ENCODE measurements at places on chromosomes 6 and 20.

GRCh38 chr20:59802018-59802417 is 131.4 kb downstream of the SYCP2 start:
- DNase-seq = no peak

DNA sequence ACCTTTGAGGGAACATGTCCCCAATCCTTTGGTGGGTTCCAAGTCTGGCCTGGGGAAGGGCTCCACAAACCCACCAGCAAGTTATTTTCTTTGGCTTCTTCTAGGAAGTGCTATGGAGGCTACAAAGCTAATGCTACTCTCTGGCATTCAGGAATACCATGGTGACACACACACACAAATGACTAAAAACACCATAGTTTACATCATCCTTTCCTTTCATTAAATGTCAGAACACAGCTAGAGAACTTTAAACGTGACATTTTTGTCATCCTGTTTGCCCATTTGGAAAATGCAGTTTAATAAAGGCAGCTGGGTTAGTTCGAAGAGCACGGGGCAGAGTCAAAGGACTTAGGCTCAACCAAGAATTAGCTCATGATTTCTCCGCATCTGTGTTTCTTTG is 40.2 kb upstream of the PROKR2 start:
- DNase-seq = no peak

DNA sequence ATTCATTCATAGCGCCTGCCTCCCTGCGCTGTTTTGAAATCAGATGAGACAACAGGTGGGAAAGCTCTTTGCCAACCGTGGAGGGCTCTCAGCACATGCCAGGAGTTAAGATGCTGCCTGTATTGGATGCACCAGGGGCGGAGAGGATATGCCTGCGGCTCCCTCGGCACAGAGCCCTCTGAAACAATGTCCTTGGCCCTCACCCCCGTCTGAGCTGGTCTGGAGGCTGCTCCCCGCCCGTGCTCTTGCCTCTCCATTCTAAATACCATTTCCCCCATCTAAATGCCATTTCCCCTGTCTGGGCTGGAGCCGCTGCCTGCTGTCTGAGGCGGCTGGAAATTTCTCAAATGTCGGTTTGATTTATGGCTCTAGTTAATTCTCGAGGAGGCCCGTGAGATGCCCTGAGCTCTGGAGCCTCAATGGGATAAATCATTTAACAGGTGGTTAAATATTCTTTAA is 50.8 kb upstream of the MLN start:
- DNase-seq = peak; percentile 53

- DNase-seq = no peak
Observed at GRCh38 chr20:8360035-8360434, 228.0 kb downstream of the PLCB1 start.

DNA sequence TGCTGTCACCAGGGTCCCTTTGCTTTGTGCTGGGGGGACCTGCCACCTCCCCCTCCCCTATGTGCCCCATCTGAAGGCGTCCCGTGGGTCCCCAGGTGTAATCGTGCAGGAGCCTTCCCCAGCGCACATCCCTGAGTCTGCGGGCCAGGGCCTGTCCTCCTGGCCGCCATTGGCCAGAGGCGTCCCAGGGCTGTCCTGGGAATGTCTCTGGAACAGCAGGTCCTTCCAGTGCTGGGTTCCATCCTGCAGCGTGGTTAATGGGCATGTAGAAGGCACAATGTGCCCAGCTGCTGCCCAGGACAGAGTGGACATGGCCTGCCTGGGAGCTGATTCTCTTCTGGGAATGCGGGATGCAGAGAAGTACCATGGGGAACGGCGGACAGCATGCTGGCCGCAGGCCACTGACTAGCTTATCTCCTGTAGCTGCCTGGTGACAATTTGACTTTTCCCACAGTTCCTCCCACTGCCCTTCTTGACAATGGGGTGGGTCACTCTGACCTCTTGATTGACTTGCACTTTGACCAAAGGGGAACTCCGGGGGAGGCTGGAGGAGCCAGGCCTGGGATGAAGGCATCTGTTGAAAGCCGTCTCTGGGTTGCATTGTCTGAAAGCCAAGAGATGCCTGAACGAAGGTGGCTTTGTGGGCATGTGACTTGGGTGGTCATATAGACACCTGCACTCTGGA is 64.0 kb downstream of the CTCFL start:
- DNase-seq = no peak
